NCI-H446 (cell line): ENCODE measurements at places on chromosomes 11 and 22.

- DNase-seq, result no peak
These were observed 4.3 kb downstream of the COX8A start for GRCh38 chr11:63978551-63979239.

GRCh38 chr11:96906476-96906875 lies 516.7 kb downstream of the JRKL start:
- no peak for DNase-seq

- no peak for DNase-seq
These were observed 9.1 kb upstream of the SLC43A3 start for GRCh38 chr11:57436031-57436430.

GRCh38 chr11:110329445-110329844 lies 33.0 kb upstream of the RDX start:
- DNase-seq, result no peak

GRCh38 chr11:62088331-62088933 lies 35.4 kb upstream of the INCENP start:
- DNase-seq, result no peak

GRCh38 chr11:130301002-130301401 lies 13.7 kb downstream of the ZBTB44 start:
- DNase-seq, result no peak

DNA sequence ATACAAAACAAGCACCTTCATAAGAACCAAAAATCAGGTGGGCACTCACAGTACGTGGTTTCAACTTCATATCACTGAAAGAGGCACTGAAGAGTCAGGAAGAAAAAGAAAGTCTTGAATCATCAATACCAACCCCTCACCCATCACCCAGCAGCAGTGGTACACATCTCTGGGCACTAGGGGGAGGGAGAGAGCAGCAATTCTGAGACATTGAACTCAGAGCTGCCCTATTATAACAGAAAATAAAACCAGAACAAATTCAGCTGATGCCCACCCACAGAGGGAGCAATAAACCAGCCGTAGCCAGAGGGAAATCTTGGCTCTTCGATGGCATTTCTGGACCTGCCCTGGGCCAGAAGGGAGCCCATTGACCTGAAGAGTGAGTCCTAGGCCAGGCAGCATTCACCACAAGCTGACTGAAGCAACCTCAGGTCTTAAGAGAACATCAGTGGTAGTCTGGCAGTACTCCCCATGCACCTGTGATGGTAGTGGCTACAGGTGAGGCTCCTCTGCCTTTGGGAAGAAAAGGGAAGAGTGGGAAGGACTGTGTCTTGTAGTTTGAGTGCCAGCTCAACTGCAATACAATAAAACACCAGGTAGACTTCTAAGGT lies 42.2 kb upstream of the FAM181B start:
- peak; percentile 79 for DNase-seq

DNA sequence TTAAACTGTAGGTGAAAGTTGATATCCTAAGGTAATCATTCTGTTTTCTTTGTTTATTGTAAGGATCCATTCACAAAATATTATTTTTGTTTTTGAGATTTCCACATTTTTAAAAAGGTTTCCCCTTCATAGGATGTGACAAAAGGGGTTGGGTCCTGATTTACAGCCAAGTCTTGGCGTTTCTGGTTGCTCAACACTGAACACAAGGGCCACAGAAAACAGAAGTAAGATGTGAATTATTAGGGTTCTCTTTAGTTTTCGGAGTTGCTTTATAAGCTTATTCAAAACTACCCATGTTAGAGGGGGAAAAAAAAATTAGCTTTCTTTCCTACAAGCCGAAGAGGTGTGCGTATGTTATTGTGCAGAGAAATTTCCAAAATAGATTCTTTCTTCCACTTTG lies 30.0 kb upstream of the FLI1 start:
- no peak for DNase-seq

- no peak for DNase-seq
These were observed 800 bp downstream of the KCNJ5 start for GRCh38 chr11:128891913-128892398.

DNA sequence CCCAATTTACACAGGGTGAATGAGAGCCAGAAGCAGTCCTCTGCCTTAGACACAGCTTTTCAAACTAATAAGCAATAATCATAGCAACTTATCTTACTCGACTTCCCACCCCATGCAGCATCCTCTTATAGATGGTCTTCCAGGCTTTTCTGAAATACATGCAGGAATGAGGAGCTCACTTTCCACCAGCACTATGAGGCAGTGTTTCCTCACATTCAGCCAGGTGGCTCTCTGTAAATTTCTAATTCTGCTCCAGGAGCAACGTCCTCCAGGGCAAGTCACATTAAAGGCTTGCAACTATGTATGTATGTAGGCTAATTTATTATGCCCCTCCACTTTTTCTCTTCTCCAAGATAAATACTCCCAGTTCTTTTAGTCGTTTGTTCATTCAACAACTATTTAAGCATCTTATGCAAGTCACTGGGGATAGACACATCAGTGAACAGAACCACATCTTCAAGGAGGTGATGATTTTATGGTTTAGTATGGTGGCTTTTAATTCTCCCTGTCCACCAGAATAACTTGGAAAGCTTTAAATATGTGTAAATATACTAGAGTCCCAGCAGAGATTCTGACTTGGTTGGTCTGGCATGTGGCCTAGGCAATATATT lies 59.9 kb downstream of the PAK1 start:
- no peak for DNase-seq

- DNase-seq, result no peak
These were observed 24.9 kb downstream of the WNT11 start for GRCh38 chr11:76181371-76181770.

GRCh38 chr11:72583616-72584292 lies 90.5 kb downstream of the PDE2A start:
- DNase-seq, result no peak

GRCh38 chr11:15197696-15198095 lies 83.0 kb downstream of the INSC start:
- DNase-seq, result no peak

DNA sequence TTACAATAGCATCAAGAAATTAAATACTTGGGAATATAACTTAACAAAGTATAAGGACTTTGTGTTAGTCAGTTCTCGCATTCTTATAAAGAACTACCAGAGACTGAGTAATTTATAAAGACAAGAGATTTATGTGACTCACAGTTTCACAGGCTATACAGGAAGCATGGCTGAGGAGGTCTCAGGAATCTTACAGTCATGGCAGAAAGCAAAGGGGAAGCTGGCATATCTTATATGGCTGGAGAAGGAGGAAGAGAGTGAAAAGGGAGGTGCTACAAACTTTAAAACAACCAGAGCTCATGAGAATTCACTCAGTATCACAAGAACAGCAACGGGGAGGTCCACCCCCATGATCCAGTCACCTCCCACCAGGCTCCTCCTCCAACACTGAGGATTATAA lies 32.0 kb upstream of the CCDC134 start:
- no peak for DNase-seq

- no peak for DNase-seq
These were observed 55.1 kb downstream of the MTMR3 start for GRCh38 chr22:29937940-29938693.

DNA sequence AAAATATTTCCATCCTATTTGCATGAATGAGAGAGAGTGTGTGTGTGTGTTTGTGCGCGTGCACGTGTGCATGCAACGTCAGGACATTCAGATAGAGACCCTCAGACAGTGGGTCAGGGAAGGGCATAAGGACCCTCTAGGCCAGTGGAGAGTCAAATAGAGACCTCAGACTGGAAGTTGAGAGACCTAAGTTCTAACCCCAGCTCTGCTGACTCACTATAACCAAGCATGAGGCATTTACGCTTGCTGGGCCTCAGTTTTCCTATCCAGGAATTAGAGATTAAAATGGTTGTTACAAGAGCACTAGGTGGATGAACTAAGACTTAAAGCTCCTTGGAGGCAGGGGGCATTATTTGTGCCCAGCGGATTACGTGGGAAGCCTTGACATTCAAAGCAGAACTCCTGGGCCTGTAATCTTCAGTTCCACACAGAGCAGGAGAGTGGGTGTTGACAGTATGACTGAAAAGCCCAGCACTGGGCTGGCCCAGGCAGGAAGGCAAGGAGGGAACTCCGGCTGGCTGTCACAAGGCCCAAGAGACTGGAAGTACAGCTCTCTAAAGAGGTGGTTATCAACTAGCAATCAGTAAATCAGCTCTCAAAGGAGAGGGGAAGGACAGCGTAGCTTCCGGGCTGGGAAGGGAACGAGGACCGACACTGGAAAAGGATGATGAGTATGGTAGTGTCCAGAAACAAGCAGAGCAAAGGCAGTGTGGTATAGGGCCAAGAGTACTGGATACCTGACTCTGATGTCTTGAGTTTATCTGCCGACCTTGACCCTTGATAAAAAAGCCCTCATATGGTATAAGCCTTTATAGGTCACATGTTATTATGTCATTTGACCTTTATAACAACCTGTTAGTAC lies 9.2 kb downstream of the RHOG start:
- DNase-seq, result no peak

- DNase-seq, result no peak
These were observed 263.7 kb downstream of the DYNC2H1 start for GRCh38 chr11:103372906-103373305.
